ENCODE measurements at places on chromosomes 4 and X.

DNA sequence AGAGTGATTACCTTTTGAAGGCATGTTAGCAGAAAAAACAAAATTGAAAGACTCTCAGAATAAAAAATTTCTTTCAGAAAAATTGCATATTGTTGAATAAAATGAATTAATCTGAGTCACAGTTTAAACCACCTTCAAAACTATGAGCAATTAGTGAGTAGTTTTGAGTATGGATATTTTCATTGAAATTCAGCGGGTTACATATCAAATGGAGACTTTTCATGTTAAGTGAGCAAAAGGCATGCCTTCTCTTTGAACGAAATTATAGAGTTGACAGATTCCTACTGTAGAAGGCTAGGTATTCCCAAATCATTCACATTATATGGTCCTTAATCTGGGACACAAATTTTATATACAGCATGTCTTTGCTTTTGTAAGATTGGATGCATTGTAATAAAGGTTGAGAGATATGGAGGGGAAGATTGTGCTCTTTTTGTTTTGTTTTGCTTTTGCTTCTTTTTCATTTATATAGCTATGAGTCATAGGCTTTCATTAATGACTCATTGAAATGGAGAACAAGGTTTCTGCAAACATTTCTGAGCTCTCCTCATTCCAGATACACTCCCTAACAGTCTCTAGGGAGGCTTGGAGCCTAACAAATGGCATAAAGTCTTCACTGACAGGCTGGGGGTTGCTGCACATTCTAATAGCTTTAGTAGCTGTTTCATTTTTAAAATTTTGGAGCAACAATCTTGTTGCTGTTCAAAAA lies 21.6 kb downstream of the PCDH18 start:
- peak; percentile 94 for DNase-seq

GRCh38 chr4:78630615-78631014 lies 79.0 kb downstream of the ANXA3 start:
- DNase-seq: no peak

GRCh38 chrX:136589966-136590365 lies 58.0 kb downstream of the VGLL1 start:
- no peak for DNase-seq

DNA sequence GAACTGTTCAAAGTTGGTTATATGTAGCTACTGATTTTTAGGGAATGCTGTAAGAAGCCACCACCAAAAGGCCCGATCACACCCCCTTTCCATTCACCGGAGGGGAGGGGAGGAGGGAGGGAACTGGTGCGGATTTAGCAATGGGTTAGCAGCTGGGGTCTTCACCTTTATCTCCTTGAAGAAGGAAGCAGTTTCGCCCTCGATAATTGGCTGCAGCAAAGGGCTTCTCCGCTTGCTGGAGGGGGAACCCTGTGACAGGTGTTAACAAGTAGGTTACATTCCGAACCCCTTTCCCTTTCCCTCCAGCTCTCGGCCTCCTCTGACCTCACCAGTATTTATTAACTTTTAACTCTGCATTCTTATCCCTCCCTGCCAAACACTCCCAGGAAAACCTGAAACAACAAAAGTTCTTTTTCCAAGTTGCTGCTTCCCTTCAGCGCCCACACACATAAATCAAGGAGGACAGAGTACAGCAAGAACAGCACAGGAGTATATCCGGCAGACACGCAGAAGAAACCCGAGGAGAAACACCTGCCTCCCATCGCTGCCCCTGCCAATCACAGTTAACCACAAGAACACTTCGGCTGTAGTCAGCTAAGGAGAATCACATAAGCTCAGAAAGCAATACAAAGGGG lies 39.8 kb upstream of the NAP1L5 start:
- DNase-seq: peak; percentile 57

DNA sequence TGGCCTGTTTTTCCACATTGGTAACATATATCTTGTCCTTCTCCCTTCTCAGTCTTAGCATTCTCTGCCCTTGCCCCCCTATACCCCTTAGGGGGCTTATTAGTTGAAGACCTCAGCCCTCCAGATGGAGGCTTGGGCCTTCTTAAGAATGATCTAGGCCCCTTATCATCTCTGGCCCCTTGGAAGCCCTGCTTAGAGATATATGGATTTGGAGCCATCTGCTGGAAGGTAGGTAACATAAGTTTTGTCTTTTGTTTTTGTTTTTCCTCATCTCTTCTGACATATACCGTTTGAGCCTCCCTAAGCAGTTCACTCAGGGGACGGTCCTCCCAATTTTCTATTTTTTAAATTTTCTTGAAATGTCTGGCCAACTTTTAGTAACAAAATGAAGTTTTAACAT lies 48.3 kb upstream of the NAP1L2 start:
- DNase-seq: no peak
